Upper lobe of right lung (tissue), 1 donor: ENCODE measurements at places on chromosomes 1 and 21. TPM values are rescaled to one million over a fixed set of nuclear protein-coding genes. Genes with fewer than 3 reads are reported as not detected.

DNA sequence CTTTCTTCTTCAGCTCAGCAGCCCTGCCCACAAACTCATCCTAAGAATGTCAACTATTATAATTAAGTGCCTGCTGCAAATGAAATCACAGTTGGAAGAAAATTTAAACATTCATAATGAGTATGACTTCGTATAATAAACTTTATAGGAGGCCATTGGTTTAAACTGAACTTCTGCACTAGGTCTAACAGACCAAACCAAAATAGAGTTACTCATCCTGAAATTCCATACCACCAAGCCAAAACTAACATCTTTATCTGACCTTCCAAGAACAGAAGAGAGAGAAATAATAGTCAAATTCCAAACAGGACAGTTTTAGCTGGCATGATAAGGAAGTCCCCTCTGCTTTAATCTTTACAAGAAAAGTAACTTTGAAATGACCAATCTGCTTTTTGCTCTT is 472.4 kb upstream of the PRMT6 start:
- DNase-seq, result no peak

DNA sequence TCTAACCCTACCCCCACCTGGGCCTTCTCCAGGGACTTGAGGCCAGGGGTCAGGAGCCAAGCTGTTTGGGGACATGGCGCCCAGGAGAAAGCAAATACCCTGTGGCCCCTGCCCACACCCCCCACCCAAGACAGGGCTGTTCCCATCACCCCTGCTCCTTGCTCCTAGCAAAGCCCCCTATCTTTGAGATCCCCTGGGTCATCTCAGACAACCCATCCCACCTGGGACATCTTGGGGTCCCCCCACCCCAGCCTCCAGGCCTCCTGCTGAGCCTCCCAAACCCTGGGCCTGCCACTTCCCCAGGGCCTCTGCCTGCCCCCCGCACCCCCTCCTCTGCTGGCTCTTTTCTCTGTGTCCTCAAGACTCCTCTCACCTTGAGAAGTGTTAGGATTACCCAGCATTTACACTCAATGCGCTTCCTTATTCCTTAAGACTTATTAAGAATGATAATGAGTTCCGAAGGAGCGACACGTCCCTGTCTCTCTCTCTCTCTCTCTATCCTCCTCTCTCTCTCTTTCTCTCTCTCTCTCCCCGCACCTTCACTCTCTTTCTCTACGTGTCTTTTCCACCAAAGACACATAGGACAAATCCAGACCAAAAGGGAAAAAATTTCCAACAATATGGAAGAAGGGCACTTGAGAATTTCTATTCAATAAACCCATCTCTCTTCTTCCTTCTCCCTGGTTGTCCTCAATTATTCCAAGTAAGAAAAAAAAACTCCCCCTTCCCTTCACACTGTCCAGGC is 7.2 kb downstream of the CASZ1 start:
- DNase-seq, result no peak

GRCh38 chr1:110630839-110631663 is 24.9 kb upstream of the KCNA2 start:
- peak; percentile 87 for DNase-seq

DNA sequence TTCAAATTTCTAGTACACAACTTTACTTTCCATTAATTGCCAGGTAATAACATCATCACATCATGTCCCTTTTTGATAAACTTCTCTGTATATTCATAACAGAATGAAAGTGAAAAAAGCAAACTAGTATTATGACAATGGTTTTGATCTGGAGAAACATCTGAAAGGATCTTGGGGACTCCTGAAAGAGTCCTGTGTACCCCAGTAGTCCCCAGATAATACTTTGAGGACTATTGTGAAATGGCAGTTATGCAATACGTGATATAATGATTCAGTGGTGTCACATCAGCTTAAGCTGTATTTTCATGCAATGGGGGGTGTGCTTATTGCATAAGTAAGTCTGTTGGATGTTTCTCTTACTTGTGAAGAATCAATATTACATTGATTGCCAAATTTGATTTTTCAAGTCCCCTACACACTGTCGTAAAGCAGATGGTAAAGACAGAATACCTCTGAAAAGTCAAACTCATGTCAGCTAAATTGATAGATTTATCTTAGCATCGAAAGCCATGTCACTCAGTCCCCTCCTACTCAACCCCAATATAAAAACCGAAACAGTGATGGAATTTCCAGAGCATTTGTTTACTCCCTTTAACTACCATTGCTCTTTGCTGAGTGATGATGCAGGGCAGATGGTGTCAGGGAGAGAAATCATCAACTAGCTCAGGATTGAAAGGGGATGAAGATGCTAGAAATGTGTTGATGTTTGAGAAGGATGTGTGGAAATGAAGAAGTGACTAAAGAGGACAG is 146.7 kb upstream of the C1orf105 start:
- no peak for DNase-seq

DNA sequence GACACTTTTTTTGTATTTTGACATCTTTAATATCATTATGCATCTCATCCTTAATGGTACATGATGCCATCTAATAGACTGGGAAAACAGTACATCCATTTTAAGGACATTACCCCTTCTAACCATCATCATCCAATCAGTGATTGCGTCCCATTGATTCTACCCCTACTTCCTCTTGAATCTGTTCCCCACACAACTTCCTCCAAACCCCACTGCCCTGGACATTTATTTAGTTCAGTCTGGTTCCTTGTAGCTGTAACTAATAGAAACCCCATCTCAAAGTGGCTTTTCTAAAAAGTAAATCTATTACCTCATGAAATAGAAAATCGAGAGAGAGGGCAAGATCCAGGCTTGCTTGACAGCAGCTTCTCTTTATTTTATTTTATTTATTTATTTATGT is 2.1 kb upstream of the ITLN1 start:
- no peak for DNase-seq

DNA sequence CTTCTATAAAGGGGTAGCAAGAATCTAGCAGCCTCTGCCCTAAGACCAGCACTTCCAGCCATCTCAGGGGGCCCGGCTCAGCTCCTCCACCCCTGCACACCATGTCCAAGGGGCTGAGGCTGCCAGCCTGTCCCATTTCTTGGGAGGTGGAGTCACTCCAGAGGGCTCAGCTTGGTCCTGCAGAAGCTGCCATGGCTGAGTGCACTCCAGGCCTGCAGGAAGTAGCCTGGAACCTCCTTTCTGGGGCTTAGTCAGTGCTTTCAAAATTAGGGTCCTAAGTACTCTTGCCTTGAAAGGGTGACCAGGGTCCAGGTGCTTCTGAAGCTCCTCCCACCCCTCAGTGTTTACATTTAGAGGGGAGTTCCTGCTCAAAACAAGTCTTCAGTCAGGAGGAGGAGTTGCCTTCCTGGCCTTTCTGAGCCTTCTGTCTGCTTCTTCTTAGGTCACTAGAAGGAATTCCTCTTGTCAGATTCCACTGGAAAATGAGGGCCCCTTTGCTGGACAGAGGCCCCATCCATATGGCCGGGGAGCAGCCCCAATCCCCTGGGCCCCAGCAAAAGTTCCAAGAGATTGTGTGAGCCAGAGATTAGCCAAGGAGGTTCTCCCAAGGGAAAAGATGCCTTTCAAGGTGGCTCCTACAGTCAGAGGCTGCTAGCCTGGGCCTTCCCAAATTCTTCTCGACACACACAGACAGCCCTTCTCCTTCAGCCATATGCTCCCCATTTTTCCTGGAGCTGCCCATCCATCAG is 128.1 kb upstream of the VAMP3 start:
- DNase-seq, result no peak

GRCh38 chr1:26700711-26701110 is 4.9 kb downstream of the ARID1A start:
- DNase-seq, result no peak

GRCh38 chr1:12232221-12232620 is 2.4 kb downstream of the VPS13D start:
- DNase-seq, result no peak

GRCh38 chr1:210646258-210646616 is 317.5 kb downstream of the HHAT start:
- DNase-seq, result no peak

GRCh38 chr1:173050865-173051264 is at the start of gene TNFSF18:
TSS of gene TNFSF18 (minus strand) at chr1:173050941. CDS start at chr1:173050896, 45 bp downstream.
- DNase-seq, result no peak

DNA sequence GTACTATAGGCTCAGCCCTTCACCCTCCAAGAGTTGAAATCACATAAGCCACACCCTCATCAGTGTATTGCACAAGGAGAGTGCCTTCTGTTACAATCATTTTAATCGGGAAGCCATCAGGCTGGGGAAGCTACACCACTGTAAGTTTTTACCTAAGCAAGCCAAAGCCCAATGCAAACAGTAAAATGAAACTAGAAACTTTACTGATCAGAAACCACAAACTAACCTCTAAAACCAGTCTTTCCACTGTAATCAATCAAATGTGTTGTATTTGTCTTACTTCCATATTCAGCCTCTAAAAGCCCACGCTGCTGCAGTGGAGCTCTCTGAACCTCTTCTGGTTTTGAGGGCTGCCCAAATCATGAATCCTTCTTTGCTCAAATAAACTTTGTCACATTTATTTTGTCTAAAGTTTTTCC is 26.2 kb downstream of the CAPN8 start:
- DNase-seq, result no peak

- no peak for DNase-seq
Observed at GRCh38 chr21:29102791-29103257, 27.6 kb upstream of the MAP3K7CL start.

- DNase-seq, result peak; percentile 35
Observed at GRCh38 chr1:201140235-201140940, 13.4 kb upstream of the ASCL5 start.

DNA sequence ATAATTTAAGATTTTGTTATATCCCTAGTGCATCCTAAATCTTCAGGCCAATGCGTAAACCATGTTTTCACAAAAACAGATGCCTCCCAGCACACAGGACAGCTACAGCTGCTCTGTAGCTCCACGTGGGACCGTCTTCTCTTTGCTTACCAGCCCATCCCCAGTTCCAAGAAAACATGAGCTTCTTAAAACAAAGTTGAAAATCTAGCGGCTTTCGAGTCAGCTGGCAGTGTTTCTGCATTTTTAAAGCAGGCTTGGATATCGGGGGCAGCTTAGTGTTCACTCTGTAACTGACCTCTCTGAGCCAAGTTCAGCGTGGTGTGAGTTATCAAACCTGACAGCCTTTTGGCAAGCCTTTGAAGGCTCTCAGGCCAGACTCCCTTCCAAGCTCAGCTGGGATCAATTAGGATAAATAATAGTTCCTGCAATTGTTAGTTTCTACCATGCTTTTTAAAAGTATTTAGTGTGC is 881.5 kb downstream of the LTN1 start:
- no peak for DNase-seq

DNA sequence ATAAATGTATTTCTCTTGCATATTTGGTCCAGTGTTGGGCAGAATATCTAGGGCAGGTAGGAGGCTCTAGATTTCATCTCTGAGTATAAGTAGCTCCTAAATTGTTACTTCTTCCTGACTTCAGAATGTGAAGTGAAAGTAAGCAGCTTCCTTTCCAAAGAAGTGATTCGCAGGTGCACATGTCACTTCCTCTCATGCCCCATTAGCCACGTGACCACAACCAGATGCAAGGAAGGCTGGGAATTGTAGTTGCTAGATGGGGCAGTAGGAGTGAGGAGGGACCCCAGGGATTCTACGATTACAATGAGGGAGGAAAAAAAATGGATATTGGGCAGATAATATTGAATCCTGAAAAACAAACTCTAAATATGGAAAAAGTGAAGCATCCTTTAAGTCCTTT is 113.2 kb upstream of the CYYR1 start:
- DNase-seq, result no peak

DNA sequence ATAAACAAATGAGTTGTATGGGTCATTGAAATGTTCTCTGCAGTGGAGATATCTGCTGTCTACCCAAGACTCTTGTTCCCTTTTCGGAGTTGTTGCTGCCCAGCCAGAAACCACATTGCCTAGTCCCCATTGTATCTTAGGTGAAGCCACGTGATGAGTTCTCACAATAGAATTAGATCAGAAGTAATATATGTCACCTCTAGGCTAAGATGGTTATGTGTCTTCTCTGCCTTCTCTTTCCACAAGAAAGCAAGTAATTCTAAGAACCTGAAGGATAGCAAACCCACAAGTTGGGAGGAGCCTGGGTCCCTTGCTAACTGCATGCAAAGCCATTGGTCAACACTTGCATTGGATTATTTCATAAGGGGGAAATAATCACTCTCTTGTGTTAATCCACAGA is 76.6 kb downstream of the ADCY10 start:
- DNase-seq, result no peak

GRCh38 chr21:46246345-46246744 is 17.8 kb upstream of the LSS start:
- DNase-seq, result no peak

- DNase-seq, result no peak
Observed at GRCh38 chr1:246761396-246761795, 37.2 kb downstream of the SCCPDH start.

DNA sequence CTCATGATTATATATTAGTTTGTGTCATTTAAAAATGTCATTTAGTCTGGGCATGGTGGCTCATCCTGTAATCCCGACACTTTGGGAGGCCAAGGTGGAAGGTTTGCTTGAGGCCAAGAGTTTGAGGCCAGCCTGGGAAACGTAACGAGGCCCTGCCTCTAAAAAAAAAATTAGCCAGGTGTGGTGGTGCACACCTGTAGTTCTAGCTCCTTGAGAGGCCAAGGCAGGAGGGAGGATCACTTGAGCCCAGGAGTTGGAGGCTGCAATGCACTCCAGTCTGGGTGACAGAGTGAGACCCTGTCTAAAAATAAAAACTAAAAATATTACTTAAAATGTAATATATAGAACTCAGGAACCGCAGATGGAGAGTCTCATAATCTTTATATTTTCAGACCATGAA is 34.6 kb downstream of the RUNX3 start:
- DNase-seq, result no peak

DNA sequence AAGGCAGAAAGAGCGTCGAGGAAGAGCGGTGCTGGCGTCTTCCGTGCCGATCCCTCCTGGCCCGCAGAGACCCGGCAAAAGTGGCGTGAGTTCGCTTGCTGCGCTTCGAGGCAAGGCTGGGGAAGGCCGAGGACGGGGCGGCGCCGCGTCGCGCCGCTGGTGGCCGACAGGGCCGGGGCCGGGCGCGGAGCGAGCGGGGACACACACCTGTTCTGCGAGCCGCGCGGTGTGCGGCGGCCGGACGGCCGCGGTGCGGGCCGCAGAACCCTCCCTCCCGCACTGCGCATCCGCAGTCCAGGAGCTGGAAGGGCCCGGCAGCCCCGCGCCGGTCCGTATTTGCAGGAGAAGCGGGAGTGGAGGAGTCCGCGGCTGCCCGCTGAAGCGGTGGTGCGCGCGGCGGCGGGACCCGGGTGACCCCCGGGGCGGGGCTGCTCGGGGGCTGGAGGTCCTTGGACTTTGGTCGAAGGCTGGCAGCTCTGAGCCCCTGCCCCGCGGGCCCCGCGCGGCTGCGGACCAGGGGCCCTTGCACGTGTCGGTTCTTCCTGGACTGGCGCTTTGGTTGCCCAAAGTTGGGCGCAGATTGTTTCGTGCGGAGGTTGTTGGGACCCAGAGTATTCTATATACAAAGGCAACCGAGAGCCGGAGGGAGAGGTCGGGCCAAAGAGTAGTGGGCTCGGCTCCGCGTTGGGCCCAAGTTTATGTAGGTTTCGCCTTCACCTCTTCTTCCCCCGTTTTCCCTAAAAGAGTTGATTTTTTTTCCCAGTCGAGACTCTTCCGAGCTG is 2.6 kb downstream of the RNF220 start:
- DNase-seq, result no peak

Gene SELP
- 61.5 TPM for total RNA-seq

Gene KCNE2
- 0.52 TPM for total RNA-seq

Gene ADCY10
- total RNA-seq, result 0.29 TPM

Gene DIP2A
- total RNA-seq, result 35.6 TPM

Gene S100A2
- total RNA-seq, result 5.6 TPM

Gene NES
- 54.7 TPM for total RNA-seq

Gene LCE1C
- not detected for total RNA-seq

Gene AGO1
- total RNA-seq, result 27.7 TPM

Gene CYP4A11
- total RNA-seq, result not detected
